ENCODE measurements at places on chromosomes 2 and 18. TPM values are rescaled to one million over a fixed set of nuclear protein-coding genes. Genes with fewer than 3 reads are reported as not detected.

- no peak for DNase-seq
Observed at GRCh38 chr2:17772532-17772931, 18.6 kb downstream of the GEN1 start.

DNA sequence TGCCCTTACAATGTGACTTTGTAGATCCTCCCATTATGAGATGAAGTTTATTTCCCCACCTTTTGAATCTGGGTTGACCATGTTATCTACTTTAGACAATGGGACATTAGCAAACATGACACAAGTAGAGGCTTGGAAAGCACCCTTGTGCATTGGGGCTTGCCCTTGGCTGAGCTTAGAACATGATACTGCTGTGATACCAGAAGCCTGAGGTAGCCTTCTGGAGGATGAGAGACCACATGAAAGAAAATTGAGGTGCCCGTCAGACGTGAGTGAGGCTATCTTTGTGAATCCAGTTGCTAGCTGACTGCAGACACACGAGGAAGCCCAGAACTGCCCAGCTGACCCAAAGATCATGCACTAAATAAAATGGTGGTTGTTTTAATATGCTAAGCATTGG, 341.2 kb downstream of the CYP26B1 start:
- no peak for DNase-seq

DNA sequence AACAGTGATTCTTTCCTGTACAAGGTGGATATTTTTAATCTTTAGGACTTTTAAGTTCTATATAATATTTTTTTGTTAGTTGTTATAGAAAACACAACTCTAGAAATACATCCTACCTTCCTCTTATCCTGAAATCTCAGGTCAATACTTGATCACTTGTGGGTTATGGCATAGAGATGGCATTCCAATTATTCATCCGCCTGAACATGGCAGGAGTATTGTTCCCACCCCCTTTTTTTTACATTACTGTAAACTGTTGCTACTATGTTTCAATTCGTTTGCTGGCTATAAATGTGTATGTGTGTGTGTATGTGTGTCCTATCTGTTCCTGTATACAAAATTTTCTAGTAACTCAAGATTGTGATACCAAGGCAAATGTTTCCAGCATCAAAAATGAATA, 43.3 kb upstream of the FN1 start:
- no peak for DNase-seq

GRCh38 chr2:182182436-182182835, 196.8 kb downstream of the PPP1R1C start:
- DNase-seq: peak; percentile 93

DNA sequence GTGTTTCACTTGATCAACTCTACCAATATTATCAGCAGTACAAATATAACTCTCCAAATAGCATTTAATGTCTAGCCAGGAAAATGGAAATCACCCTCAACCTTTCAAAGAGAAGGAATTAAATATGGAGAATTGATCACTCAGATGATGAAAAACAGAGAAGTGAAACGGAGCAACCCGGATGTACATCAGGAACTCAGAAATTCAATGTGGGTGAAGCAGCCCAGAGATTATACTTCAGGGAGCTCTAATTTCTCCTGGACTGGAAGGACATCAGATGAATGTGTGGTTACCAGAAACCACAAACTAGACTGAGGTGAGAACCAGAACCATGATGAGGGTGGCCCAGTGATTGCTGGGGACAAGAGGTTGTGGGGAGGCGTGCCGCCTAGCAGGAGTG, 35.5 kb upstream of the COBLL1 start:
- DNase-seq: no peak

DNA sequence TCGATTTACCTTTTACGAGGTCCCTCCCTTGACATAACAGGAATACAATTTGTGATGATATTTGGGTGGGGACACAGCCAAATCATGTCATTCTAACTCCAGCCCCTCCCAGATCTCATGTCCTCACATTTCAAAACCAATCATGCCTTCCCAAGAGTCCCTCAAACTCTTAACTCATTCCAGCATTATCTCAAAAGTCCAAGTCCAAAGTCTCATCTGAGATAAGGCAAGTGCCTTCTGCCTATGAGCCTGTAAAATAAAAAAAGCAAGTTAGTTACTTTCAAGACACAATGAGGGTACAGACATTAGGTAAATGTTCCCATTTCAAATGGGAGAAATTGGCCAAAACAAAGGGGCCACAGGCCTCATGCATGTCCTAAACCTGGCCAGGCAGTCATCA, 381.1 kb downstream of the PIK3C3 start:
- no peak for DNase-seq

DNA sequence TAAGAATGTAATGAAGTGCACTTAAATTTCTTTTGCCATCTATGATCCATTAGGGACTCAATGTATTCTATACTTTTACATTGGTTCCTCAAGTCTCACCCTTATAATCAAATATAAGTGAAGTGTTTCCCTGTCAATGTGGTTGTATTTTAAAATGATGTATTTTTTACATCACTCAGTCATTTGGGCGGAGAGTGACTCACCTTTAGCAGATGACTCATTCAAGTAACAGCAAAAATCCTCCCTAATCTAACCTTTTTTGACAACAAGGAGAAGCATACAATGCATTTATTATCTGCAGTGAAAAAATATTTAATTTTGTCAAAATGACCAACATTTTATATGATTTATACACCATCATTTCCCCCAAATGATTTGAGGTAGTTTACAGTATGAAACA, 94.4 kb downstream of the FANCL start:
- peak; percentile 41 for DNase-seq

The MROH2A gene
- not detected for polyA plus RNA-seq

The AGXT gene
- polyA plus RNA-seq: not detected

The KRTCAP3 gene
- polyA plus RNA-seq: 2.1 TPM

Measured in endothelial cell of umbilical vein (primary cell).